Pulmonary artery endothelial cell (primary cell): ENCODE measurements at places on chromosomes 1 and 21. TPM values are rescaled to one million over a fixed set of nuclear protein-coding genes. Genes with fewer than 3 reads are reported as not detected.

The SLC22A15 gene
- total RNA-seq = 0.04 TPM in 1 of 2 replicates, not detected in the other

The ERICH3 gene
- not detected in 2 replicates for total RNA-seq

The NUCKS1 gene
- 162 and 182 TPM in 2 replicates for total RNA-seq

The PYHIN1 gene
- total RNA-seq = not detected in 2 replicates

The PPIAL4G gene
- total RNA-seq = not detected in 2 replicates
